ENCODE measurements at places on chromosomes 12 and 14.

GRCh38 chr14:89364316-89364715 is 52.7 kb downstream of the FOXN3 start:
- DNase-seq, result no peak

GRCh38 chr14:82710267-82710841 is 1176.7 kb upstream of the SEL1L start:
- no peak for DNase-seq

- DNase-seq, result no peak
Measured at GRCh38 chr12:8554451-8555195, 13.9 kb upstream of the CLEC4E start.

- DNase-seq, result no peak
Measured at GRCh38 chr12:47165934-47166333, 86.2 kb upstream of the AMIGO2 start.

Measured in activated CD8-positive, alpha-beta memory T cell treated with anti-CD3 and anti-CD28 coated beads for 4 hours (primary cell).